ENCODE measurements at places on chromosomes 13 and 19. TPM values are rescaled to one million over a fixed set of nuclear protein-coding genes. Genes with fewer than 3 reads are reported as not detected.

APC2 gene
- 0.16 TPM for total RNA-seq

CCDC194 gene
- not detected for total RNA-seq

VSTM2B gene
- not detected for total RNA-seq

DNA sequence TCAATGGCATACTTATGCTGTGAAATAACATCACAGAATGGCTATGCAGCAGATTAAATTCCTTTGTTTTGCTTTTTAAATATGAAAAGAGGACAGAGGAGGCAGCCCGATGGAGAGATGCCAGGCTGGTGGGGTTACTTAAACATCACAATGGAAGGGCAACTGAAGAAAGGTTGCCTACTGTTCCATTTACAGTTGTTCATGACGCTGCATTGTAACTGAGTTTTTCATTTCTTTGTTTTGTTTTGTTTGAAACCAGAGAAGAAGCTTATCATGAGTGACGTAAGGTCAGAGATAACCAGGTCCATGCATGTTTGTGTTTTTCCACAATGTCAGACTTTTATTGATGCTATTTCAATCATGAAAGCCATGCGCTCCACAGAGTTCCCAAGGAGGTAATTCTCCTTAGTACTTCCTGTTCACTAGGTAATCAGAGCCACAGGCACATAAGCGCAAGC, 273.8 kb downstream of the LHFPL6 start:
- no peak for DNase-seq

- no peak for DNase-seq
These were observed 1238.9 kb downstream of the UQCRFS1 start for GRCh38 chr19:27974082-27974513.

GRCh38 chr19:16620018-16620417, 8.0 kb downstream of the MED26 start:
- no peak for DNase-seq
